ENCODE measurements at places on chromosomes 13 and 19.

DNA sequence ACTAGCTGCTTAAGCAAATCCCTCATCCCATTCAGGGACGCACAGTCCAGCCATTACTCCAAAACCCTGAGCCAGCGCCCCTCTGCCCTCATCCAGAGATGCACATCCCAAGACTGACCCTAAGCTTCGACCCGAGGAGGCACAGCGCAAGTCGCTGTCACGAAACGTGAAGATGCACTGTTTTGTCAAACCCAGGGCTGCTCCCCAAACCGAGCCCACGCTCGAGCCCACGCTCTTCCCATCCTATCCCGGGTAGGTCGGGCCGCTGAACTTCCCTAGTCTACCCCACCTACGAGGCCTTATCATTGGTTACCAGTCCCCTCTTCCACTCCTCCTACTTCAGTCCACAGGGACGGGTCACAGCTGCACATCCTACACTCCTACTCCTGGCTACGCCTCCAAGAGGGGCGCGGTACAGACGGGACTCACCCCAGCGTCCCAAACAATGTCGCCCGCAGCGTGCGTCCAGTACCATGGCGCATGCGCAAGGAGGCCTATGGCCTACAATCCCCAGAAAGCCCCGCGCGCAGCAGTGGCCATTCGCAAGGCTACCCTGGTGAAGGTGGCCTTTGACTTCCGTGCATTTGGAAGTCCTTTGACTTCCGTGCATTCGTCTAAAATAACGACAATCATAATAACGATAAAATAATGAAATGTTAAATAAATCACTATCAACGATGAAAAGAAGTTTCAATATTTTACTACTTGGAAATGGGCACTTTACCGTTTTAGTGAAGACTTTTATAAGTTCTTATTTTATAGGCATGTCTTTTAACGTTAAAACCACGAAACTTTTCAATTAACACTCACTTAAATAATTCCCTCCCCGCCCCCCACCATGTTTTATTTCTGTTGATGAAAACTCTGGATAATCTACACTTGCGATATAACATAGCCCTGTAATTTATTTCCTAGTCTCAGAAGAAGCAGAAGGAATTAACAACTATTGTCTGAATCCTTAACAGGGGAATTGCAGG is at the start of gene ZNF285:
Gene ZNF285, minus strand, starts transcription at position 470 of the 977 bp plus-strand sequence. CDS start 4,395 bp downstream, outside the sequence.
- DNase-seq, result peak; percentile 77

GRCh38 chr13:24108615-24108965 is 51.9 kb upstream of the SPATA13 start:
- no peak for DNase-seq

DNA sequence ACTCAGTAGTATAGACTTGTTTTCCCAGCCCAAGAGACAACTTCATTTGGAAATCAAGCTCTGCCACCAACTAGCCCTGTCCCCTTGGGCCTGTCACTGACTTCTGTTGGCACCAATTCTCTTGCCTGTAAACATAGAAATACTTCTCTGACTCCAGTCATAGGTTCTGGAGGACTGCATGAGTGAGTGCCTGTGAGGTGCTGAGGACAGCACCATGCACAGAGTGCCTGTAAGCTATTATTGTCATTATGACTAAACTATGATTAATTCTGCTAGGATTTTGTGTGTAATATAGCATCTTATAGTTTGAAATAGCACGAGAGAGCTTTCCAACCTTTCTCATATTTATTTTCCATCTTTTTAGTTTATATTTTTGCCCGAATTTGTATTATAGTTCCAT is 247.9 kb downstream of the MYO16 start:
- DNase-seq, result no peak

DNA sequence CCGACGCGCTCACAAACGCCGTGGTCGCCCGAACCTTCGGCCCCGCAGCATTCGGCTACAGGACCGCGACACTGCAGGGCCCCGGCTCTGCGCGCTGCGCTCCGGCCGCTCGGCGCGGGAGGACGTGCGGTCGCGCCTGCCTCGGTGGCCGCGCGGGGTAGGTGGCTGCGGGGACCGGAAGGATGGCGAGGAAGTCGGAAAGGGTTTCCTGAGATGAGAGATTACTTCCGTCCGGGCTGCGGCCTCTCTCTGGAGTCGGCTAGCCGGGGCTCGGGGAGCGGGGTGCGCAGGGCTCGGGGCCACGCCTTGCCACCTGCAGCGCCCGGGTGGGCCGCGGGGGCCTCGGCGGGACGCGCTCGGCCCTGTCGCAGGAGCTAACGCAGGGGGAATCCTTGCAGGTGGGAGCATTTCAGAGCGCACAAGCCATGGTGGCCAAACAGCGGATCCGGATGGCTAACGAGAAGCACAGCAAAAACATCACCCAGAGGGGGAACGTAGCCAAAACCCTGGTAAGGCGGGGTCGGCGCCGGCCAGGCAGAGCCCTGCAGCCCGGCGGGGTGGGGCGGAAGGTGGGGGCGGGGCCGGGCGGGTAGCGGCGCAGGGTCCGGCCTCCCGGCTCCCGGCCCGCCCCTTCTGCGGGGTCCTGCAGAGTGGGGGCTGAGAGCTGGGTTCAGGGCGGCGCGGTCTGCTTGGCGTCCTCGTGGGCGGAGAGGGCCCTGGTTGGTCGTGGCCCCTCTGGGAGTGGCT is at the start of gene SERP2:
Gene SERP2, plus strand, starts transcription at position 224 of the 747 bp plus-strand sequence. Its CDS starts 202 bp downstream, at position 426.
- no peak for DNase-seq

- DNase-seq, result no peak
Observed at GRCh38 chr19:13723206-13723605, 41.1 kb upstream of the MRI1 start.

DNA sequence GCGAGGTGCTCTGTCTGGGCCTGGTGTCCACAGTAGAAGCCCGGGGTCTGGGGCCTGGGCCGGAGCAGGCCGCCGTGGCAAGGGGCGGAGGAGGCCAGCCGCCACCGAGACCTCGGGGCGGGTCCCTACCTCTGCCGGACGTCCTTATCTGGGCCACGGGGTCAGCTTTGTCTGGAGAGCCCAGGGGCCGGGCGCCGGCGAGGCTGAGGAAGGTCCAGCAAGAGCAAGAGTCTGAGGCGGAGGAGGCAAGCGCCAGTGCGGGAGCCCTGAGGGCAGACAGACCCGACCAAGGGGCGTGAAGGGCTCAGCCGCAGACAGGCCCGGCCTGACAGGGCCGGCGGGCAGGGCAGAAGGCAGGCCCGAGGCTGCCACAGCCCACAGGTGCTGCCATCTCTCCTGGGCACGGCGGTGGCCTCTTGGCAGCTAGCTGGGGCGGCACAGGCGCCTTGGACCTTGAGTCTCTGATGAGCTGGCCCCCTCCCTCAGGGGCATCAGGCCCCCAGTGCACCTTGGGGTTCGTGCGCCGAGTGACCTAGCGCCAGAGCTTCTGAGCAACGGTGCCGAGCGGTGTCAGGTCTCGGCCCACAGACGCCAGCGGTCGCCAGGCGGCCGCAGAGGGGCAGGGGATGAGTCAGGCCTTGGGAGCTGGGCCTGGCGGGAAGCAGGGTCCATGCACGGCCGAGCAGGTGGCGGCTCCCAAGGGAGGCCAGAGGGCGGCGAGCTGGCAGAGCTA is 19.1 kb upstream of the AKAP8 start:
- DNase-seq, result no peak

- DNase-seq, result no peak
Observed at GRCh38 chr19:39483141-39483540, 2.5 kb downstream of the TIMM50 start.

DNA sequence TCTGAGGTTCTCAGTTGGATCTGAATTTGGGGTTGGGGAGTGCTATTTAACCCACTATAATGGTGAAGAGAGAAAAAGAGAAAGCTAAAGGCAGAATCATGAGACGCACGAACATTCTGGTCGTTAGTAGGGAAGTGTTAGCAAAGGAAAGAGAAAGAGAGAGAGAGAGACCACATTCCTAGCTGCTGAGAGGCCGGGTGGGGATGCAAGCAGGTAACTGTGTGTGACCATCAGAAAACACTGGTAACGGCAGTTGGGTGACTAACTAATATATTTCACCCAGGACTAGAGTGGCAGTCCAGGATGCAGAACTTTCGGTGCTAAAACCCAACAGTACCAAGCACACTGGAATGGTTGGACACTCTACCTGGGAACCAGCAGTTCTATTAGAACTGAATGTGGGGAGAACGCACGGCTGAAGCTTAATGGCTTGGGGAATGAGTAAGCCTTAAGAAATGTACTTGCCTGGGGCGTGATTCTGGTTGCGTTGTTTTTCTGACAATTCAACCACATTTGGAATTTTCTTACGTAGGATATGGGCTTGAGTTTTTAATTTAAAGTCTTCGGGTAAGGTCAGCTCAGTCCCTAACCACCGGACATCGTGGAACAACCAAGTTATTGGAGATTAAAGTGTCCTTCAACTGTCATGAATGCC is 130.2 kb downstream of the DNAJC15 start:
- DNase-seq, result no peak

- DNase-seq, result no peak
Observed at GRCh38 chr19:55459950-55460657, 1.3 kb downstream of the ISOC2 start.

DNA sequence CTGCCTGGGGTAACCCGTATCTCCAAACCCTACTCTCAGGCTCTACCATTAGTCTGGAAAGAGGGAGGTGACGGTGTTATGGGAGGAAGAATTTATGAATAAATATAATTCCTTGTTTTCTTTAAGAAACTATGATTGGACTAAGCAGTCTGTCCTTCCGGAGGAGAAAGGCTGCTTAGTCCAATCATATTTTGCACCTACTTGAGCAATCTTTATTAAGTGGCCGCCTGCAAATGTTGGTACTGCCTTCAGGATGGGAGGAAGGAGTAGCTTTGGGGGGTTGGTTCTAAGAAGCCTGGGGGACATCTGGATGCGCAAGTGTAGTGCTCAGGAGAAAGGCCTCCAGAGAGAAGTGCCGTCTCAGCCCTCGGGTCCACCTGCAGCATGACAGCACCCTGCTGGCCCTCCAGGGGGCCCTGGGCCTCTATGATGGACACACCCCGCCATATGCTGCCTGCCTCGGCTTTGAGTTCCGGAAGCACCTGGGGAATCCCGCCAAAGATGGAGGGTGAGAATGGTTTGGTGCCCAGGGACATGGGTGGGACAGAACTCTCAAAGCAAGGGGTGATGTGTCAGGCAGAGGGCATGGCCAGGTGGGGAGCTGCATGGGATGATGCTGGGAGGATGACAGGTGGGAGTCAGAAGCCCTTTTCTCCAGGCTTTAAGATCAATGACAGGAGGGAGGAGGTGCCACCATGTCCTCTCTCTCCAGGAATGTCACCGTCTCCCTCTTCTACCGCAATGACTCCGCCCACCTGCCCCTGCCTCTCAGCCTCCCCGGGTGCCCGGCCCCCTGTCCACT is 4.1 kb downstream of the ACP4 start:
- DNase-seq, result peak; percentile 77

- no peak for DNase-seq
Observed at GRCh38 chr19:7965921-7966665, 22.6 kb upstream of the TIMM44 start.
